ENCODE measurements at places on chromosomes 5 and 9. TPM values are rescaled to one million over a fixed set of nuclear protein-coding genes. Genes with fewer than 3 reads are reported as not detected.

PRKACG gene
- total RNA-seq: not detected

IFNA8 gene
- not detected for total RNA-seq

- H3K27me3 ChIP-seq: no peaks in the 10 kb centered on the region
- H3K4me1 ChIP-seq: peaks cover 3% of the 10 kb centered on the region
- peaks cover 11% of the 10 kb centered on the region for H3K36me3 ChIP-seq
- no peak for DNase-seq
Observed at GRCh38 chr9:132061526-132061925, 18.1 kb downstream of the MED27 start.

- no peak for DNase-seq
- H3K4me3 ChIP-seq: no peak overlapping the region
- no peaks in the 10 kb centered on the region for H3K4me1 ChIP-seq
- peaks cover 51% of the 10 kb centered on the region for H3K27me3 ChIP-seq
Observed at GRCh38 chr5:140084541-140084940, 29.4 kb upstream of the PURA start.

GRCh38 chr5:180640611-180640860 is 8.9 kb downstream of the FLT4 start:
- H3K4me1 ChIP-seq: no peaks in the 10 kb centered on the region
- H3K27ac ChIP-seq: no peak overlapping the region
- no peaks in the 10 kb centered on the region for H3K36me3 ChIP-seq
- H3K4me3 ChIP-seq: no peak overlapping the region

Data from MCF 10A (cell line).